ENCODE measurements at places on chromosomes 4 and X.

DNA sequence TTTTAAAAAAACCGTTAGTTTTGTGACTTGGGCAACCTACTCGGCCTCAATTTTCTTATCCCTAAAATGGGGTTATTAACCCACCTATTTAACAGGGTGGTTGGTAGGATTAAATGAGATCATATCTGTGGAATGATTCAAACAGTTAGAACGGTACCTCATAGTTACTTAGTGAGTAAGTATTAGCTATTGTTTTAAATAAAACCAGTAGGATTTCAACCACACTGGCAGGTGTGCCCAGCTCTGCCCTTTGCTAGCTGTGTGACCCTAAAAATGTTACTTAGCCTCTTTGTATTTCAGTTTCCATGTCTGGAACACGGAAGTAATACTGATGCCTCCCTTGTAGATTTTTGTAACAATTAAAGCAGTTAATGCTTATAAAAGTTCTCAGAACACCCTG is 225.8 kb upstream of the SPRY1 start:
- no peak for DNase-seq

GRCh38 chr4:188012426-188012945 is 16.9 kb downstream of the ZFP42 start:
- DNase-seq = no peak

- no peak for DNase-seq
These were observed 88.3 kb downstream of the FHDC1 start for GRCh38 chr4:153024466-153024865.

GRCh38 chr4:17068891-17069290 is 170.4 kb upstream of the LDB2 start:
- DNase-seq = no peak

DNA sequence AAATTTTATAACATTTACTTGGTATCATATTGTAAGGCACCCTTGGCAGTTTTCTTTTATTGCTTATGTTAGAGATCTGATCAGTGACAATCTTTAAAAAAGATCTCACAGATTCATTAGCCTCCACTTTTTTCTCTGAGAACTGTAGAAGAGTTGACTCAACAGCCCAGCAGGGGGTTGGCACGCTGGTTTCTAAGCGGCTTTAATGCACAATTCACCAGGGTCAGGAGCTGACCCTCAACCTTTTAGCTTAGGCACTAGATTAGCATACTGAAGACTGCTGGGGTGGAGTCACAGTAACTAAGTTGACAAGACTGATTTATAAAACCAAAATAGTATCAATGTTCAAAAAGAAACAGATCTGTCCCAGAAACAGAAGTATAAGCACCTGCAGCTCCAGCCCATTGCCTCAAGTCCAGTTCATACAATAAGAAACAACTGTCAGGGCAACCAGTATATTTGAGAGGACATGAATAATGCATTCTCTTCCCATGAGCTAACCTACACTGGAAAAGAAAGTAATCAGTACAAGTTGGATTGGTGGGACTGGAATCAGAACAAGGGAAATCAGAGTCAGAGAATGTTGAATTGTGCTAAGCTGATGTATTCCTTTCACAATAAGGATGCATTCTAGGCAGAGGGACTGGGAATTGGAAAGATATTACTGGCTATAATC is 77.6 kb downstream of the PDE5A start:
- no peak for DNase-seq

DNA sequence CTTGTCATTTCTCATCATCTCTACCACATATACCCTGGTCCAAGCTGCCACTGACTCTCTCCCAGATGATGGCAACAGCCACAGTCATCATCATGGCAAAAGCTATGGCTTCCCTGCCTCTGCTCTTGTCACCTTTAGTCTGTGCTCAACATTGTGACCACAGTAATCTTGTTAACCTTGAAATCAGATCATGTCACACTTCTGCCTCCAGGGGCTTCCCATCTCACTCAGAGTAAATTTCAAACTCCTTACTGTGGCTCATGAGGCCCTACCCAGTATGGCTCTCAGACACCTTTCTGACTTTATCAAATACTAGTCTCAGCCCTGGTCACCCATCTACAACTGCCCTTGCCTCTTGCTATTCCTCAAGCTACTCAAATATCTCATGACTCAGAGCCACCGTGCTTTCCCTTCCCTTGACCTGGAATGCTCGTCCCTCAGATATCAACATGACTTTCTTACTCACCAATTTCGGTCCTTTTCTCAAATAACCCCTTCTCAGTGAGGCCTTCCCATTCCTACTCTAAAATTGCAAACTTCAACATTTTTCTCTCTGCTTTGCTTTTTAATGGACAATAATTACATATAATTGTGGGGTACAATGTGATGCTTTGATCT is 41.1 kb upstream of the STIM2 start:
- no peak for DNase-seq

DNA sequence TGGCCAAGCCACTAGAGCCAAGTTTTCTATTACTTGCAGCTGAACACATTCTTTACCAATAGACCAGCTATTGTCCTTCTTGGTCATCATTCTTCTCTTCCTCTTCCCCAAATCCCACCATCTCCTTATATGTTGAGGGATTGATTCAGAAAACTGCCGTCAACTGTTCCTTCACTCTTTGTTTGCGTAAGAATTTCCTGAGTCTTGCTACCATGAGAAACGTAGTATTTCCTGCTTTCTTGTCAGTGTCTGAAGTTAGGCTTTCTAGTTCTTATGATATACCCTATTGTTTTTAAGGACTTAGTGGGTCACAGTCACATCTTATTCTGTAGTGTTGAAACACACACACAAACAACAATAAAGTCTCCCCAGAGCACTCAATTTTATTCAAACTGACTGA is 20.1 kb downstream of the IGFBP7 start:
- DNase-seq = no peak

DNA sequence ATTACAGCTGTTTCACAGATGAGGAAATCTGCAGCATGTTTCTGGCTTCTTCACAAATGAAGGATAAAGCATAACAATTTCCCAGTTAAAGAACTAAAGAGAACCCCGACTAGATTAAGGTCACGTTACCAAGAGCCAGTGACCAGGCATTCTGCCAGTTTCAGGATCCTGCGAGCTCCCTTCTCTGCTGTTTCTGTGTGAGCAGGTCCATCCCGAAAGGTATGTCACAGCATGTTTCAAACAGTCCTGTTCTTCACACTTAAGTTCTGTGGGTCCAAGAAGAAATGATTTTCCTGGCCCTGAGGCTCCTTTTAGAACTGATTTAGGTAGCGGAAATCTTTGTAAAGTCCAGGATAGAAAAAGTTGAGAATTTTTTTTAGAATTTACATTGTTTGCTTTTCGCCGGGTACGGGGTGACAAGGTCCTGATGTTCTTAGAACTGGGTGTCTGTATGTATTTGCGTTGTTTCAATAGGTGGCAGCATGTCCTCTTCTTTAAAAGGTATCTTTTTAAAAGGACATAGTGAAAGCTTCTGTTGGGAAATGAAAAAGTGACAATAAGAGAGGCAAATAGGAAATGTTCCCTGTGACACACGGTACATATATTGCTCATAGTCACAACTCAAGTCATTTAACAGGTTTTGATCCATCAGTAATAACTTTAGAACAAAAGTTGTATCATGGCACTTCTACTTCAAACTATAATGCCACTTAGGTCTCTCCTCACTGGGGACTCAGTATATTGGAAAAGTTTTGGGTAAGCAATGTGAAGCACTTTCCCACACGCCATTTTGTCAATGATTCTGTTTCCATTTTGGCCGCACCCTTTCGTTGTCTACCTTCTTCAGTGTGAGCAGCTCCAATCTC is 18.4 kb downstream of the IL21 start:
- DNase-seq = no peak

DNA sequence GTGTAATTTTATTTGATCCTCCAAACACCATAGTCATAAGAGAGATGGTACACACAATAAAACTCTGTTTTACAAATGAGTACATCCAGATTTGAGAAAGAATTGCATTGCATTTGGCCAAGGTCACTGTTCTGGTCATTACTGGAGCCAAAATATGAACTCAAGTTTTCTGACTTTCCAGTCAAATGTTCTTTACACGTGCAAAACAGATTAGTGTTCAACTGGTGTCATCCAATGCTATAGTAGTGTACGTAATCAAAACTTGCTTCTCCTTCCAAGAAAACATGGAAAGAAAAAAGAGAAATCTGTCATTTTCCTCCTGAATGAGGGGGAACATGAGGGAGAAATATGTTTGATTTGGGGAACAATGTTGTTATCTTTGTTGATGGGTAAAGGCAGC is 291.9 kb downstream of the NAF1 start:
- no peak for DNase-seq
